ENCODE measurements at places on chromosomes 1 and 21. TPM values are rescaled to one million over a fixed set of nuclear protein-coding genes. Genes with fewer than 3 reads are reported as not detected.

- DNase-seq: no peak
Observed at GRCh38 chr1:87291107-87291506, 37.6 kb upstream of the LMO4 start.

- no peak for DNase-seq
Observed at GRCh38 chr1:199723250-199723956, 304.1 kb upstream of the NR5A2 start.

GRCh38 chr21:34907461-34908418 is 141.4 kb downstream of the RUNX1 start:
- no peak for DNase-seq

GRCh38 chr1:162893612-162893908 is 32.6 kb upstream of the CCDC190 start:
- DNase-seq: no peak

- DNase-seq: peak; percentile 77
Observed at GRCh38 chr1:113684153-113684541, 75.1 kb downstream of the PHTF1 start.

Gene SLC2A1
- 26.0 TPM for total RNA-seq

Gene PLCH2
- 0.80 TPM for total RNA-seq

DNA sequence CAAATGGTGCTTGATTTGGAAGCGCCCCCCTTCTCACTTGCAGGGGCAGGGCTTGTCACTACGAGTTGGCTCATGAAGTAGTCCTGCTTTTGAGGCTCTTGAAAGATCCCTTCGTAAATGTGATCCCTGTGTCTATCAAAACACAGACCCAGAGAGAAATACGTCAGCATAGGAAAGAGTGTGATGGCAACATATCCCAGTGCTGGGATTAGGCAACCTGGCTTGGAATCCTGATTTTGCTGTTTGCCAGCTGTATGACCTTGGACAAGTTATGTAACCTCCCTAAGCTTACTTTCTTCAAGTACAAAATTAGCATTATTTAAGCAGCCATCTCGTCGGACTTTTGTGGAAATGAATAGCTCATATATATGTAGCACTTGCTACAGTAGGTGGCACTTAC is 228.4 kb downstream of the ATG4C start:
- DNase-seq: no peak

GRCh38 chr1:68120136-68120791 is 69.8 kb upstream of the DIRAS3 start:
- DNase-seq: peak; percentile 51

DNA sequence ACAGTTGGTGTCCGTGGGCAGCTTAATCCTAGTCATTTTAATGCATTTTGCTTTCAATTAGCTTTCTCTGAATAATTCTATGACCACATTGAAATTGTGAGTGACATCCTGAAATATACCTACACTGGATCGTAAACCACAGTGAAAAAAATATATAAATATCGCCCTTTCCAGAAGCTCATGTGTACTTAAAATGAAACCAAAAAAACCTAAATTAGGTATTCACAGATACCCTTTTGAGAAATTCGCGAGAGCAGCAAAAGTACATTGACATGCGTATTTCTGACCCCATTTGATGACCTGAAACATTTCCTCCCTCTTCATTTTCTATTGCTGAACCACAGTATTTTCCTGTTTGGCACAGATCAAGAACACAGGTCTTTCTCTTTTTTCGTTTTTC is 253.8 kb downstream of the LTN1 start:
- DNase-seq: no peak

DNA sequence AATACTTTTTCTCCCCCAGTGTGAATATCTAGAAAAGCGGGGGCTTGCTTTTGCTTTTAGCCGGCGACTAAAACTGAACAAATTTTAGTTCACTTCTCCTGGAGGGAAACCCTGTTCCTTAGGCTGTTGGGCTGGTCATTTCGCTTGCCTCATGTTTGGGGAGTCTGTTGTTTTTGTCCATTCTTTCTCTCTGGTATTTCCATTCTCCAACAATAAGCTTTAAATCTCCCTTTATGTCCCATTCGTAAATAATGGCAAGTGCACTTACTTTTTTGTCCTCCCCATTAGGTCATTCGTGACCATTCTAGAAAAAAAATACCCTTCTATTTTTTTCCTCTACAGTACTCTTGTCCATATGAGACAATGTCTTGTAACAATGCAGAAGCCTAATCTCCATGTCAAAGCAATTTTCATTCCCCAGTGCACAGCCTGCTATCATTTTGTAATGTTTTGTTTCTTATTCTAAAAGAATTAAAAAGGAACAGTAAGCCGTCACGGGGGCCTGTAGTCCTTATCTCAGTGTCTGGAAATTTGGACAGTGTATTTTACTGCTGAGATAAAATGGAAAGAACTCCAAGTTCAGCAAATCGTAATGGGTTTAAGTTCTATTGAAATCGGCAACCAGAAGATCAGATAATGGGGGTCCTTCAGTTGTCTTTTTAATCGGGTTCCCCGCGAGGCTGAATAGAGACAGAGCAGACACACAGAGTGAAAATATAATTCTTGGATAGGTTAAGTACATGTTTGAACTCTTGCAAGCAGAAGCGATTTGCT is 21.8 kb downstream of the PROX1 start:
- DNase-seq: no peak

DNA sequence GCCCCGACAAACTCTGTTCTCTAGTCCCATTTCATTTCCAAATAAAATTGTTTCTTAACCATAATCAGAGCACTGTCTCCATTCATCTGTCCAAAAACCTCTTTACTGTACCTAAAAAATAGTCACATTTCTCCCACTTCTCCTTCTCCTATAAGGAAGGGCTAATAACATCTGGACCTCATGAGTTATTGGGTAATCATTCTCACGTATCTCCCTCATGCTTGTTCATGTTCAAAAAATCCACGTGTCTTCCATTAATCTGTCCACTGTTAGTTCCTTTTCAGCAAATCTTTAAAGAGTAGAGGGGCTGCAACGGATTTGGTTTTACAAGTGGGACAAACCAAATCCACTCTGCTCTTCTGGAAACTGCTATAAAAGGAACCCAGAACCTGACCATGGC is 1418.8 kb downstream of the MRPL39 start:
- no peak for DNase-seq

- DNase-seq: no peak
Observed at GRCh38 chr1:226425004-226425378, 17.1 kb upstream of the PARP1 start.

GRCh38 chr1:187460093-187460492 is 631.3 kb downstream of the PLA2G4A start:
- no peak for DNase-seq

DNA sequence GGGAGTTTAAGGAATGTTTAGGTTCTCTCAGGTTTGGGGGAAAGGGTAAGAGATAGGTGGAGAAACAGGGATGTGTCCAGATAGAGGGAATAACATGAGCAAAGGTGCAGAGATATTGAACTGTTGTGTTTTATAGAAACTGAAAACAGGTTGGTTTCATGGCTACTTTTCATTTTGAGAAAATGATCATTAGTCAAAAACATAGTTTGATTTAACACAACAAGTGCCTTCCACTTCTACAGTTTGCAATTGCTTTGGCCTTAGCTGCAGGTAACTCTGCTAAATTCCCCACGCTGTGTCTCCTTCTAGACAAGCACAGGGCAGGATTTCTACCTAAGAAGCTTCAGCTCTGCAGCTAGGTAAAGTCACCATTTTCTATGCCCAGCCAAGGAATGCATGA is 124.9 kb downstream of the RGS2 start:
- no peak for DNase-seq

DNA sequence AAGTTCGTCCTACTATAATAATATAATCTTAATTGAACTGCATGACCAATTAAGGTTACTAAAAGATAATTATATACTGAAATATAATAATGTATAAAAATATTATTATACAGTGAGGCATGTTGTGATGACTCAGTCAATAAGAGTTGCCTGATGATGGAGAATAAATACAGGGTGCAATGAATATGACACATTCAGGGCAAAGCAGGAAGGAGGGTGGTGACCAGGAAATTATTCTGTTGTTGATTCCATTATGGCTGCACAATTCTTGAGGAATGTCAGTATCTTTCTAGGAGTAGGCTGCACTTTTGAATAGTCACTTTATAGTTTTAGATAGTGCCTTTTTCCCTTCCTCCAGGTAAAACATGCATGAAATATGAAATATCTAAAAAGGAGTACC is 46.4 kb upstream of the RGS21 start:
- DNase-seq: no peak

Gene CD5L
- total RNA-seq: not detected

Gene OR10Z1
- total RNA-seq: not detected

- no peak for DNase-seq
Observed at GRCh38 chr21:32886339-32886738, 114.8 kb upstream of the PAXBP1 start.

DNA sequence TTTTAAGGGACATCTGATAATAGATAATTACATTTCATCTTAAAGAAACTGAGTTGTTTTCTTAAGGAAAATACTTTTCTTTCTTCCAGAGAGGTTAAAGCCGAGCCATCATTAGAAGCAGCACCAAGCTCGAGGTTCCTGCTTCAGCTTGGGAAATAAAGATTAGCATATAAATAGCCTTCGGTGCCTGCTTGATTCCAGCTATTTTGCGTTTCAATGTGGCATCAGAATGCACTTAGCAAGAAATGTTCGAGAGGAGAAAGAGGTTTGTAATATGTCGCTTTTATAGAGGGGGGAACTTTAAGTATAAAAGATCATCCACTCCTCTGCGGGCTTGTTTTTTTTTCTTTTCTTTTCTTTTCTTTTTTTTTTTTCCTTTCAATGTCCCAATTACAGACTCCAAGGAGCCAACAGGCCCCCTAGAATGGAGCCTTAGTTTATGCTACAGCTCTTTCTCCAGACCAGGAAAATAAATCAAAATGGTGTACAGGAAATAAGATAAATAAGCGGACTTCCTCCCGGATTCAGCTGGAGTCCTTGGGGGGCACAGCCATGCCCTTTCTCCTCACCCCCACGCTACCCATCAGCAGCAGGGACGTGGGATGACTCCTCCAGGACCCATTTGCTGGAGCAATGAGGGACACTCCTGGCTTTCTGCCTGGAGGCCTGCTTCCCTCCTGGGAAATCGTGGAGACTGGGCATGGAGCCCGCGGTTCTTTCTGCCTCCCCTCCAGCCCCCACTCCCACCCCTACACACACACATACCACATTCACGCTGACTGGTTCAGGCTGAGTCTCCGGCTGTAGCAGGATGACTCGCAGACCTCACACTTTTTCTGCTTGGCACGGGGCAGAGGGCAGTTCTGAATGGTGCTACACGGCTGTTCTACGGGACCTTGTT is 131.6 kb downstream of the RRAGC start:
- peak; percentile 26 for DNase-seq

- no peak for DNase-seq
Observed at GRCh38 chr1:209624558-209625549, 27.4 kb downstream of the LAMB3 start.

Gene PCNX2
- 16.5 TPM for total RNA-seq

Gene TRIM67
- not detected for total RNA-seq

Gene LEPROT
- 101 TPM for total RNA-seq

Gene OPTC
- total RNA-seq: not detected

DNA sequence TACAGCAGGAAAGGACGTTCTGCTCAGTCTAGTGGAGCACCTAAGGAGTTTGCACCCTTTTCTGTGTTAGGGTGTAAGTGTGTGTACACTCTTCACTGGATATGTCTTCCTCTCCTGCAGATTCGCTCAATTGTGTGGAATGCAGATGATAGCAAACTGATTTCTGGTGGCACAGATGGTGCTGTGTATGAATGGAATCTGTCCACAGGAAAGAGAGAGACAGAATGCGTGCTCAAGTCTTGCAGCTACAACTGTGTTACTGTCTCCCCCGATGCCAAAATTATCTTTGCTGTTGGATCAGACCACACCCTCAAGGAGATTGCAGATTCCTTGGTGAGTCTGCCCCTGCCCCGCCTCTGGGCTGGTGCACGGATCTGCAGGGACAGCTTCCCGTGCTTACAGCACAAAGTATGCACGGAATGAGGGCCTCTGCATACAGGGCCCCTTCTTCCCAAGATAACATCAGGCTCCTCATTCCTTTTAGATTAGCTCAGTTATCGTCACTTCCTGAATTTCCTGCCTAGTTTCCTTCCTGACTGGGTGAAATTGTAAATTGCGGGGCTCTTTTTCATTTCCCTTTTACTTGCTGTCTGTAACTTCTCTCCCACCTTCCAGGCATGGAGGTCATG is 34.6 kb downstream of the CFAP57 start:
- DNase-seq: no peak

DNA sequence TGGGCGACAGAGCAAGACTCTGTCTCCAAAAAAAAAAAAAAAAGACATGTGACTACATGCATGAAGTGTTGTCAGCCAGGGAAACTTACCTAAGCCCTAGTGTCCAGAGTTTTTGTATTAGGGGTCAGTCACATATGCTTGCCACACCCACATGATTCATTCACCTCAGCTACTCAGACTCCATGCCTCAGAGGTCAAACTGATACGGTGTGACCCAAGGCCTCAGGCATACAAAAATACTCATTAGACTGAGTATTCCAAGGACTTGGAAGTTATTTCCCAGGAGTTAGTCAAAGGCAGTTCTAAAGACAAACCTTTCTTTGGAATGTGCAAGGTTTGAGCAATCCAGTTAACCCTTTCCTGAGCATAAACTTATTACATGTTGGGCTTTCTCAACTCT is 6.3 kb upstream of the TRIM33 start:
- DNase-seq: no peak

GRCh38 chr1:96465441-96465840 is 256.1 kb upstream of the PTBP2 start:
- no peak for DNase-seq

Gene SAMD13
- 2.0 TPM for total RNA-seq

DNA sequence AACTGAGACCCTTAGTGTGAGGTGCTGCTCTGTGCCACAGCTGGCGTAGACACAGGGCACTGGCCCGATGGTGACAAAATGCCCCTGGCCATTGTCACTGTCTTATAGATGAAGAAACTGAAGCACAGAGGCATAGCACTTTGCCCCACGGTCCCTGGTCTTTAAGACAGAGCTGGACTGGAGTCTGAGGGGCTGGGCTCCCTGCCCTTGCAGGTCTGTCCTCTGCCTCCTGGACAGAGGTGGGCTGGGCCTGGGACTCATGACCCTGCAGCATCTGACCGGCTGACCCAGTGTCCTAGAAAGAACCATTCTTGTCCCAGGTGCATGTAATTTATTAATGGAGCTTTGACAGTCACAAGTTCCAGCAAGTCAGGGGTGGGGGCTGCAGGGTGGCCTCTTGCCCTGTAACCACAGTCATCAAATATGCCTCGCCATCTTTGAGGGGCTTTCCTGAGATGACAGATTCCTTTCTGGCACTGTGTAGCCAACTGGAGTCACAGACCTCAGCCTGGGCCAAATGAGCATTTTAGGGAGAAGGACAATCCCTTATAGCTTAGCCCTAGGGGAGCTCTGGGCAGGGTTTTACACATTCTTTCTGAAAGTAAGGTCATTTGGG is 6.1 kb downstream of the SLFNL1 start:
- DNase-seq: no peak

DNA sequence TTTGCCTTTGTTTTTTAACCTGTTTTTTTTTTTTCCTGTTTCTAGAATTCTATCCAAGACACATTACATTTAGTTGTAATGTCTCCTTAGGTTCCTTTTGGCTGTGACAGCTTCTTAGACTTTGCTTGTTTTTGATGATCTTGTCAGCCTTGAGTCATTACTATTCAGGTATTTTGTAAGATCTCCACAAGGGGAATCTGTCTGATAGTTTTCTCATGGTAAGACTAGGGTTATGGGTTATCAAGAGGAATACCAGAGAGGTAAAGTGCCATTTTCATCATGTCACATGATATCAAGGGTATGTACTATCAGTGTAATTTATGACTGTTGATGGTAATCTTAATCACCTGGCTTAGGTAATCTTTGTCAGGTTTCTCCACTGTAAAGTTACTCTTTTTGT is 99.1 kb upstream of the GFI1 start:
- DNase-seq: no peak
